Coronary artery (tissue), 2 donors: ENCODE measurements at places on chromosomes 1 and 21.

DNA sequence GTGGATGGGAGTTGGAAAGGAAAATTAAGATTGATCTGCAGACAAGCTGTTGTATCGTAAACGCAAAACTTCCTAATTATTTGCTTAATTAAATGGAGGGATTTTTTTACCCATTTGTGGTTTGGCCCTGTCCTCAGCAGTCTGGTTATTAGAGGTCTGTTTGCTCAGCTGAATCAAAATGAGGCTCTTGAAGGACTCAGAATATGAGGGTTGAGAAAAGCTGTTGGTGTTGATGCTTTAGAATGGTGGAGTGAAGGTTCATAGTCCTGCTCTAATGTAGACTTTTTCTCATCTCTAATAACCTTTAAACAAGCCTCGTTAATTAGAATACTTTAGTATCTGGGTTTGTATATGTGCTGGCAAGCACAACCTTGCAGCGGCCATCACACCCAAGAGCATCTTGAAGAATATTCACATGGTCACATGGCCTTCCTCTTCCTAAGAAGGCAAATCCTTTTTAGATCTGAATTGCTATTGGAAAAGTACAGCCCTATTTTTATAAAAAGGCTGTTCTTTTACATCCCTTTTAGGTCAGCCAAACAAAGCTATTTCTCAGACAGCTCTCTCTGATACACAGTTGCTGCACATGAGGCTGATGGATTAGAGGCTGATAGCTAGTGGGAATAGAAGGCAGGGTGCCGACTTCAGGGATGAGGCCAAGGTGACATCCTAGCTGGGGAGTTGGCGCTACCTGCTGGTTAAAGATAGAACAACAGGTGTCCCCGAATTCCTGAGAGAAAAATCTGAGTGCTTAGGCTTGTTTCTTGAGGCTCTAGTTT is 53.8 kb downstream of the MACF1 start:
- no peak for DNase-seq

GRCh38 chr1:22702296-22703085 is 8.1 kb upstream of the EPHB2 start:
- no peak for DNase-seq

DNA sequence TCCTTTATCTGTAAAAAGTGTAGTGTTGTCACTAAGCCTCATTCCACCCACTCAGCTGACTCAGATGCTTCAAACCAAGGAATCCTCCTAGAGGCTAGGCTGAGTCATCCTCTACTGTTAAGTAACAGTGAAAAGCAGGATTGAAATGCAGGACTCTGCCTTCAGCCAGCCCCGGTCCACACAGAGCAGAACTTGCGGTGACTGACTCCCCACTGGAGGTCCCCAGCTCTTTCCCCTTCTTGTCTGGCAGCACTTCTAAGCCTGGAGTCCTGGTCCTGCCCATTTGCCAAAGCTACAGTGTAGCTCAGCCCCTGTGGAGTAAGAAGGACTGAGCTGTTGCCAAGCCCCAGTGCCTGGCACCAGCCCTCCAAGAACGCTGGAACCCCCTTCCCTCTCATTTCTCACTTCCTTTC is 1.7 kb downstream of the RAB7B start:
- DNase-seq: peak; percentile 78

GRCh38 chr1:21939650-21940374 is 2.7 kb upstream of the HSPG2 start:
- DNase-seq: peak; percentile 97

- no peak for DNase-seq
Measured at GRCh38 chr1:64624218-64624713, 120.6 kb upstream of the RAVER2 start.

DNA sequence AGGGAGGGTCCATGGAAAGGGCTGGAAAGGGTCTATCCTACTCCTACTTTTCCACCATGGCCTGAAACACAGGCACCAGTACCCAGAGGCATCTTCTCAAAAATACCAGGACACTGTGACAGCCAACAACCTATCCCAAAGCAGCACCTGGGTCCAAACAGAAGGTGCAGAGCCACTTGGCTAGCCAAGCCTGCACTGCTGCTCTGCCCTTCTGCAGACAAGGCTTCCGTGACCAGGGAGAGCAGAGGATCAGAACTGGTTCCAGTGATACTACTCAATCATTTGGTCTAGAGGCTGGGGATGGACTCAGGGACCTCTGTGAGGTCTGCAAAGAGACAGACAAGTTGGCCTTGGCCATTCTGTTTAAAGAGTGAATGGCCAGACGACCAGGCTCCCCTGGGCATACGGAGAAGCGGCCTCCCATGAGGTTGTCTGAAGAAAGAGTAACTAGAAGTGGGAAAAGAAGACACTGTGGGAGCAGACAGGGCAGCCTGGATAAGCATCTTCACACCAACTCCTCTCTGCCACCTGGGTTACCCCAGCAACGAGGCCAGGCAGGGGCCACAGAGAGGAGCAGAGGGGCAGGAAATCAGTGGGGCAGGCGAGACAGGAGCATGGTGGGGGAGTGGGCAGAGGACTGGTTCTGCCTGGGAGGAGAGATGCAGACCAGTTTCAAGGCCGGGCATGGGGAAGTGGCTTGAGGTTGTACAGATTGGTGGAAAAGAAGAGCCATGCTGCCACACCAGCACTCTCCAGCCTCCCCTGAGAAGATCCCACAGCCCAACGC is 5.7 kb downstream of the KCNN3 start:
- DNase-seq: no peak

- no peak for DNase-seq
Measured at GRCh38 chr1:175367896-175368295, 175.3 kb upstream of the KIAA0040 start.

GRCh38 chr1:9807541-9807940 is 16.2 kb downstream of the CLSTN1 start:
- DNase-seq: no peak

DNA sequence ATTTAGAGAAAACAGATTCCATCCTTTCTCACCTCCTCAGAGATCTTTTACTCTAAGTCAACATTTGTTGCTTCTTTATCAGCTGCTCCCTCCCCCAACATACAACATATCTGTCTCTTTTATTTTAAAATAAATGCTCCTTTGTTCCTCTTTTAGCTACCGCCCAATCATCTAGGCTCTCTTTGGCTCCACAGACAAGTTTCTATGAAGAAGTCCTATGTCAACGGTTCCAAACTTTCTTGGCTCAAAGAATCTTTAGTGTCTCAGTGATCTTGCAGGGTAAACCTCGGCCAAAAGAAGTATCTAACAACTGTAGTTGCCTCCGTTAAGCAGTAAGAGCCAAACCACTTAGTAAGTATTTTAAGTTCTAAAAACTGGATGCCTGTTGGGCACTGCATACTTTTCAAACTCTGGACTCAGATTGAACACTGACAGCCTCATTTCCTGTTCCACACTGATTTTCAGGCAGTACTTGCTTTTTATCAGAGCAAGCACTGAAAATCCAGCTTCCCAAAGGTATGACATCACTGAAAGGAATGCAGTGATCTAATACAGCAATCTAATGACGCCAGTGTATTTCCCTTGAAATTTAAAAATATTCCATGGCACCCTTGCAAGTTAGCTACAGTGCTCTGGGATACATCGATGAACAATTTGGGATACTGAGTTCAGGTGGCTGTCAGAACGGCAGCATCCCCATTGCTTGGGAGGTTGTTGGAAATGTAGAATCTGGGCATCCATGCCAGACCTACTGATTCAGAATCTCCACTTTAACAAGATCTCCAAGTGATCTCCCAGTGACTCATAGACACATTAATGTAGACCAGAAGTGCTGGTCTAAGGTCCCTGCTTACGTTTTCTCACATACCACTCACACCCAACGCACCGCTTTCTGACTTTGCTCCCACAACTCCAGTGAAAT is 26.8 kb downstream of the EGLN1 start:
- no peak for DNase-seq

- DNase-seq: no peak
Measured at GRCh38 chr1:231827337-231828105, 200.9 kb downstream of the DISC1 start.

- DNase-seq: no peak
Measured at GRCh38 chr1:223009406-223009805, 133.6 kb downstream of the TLR5 start.

DNA sequence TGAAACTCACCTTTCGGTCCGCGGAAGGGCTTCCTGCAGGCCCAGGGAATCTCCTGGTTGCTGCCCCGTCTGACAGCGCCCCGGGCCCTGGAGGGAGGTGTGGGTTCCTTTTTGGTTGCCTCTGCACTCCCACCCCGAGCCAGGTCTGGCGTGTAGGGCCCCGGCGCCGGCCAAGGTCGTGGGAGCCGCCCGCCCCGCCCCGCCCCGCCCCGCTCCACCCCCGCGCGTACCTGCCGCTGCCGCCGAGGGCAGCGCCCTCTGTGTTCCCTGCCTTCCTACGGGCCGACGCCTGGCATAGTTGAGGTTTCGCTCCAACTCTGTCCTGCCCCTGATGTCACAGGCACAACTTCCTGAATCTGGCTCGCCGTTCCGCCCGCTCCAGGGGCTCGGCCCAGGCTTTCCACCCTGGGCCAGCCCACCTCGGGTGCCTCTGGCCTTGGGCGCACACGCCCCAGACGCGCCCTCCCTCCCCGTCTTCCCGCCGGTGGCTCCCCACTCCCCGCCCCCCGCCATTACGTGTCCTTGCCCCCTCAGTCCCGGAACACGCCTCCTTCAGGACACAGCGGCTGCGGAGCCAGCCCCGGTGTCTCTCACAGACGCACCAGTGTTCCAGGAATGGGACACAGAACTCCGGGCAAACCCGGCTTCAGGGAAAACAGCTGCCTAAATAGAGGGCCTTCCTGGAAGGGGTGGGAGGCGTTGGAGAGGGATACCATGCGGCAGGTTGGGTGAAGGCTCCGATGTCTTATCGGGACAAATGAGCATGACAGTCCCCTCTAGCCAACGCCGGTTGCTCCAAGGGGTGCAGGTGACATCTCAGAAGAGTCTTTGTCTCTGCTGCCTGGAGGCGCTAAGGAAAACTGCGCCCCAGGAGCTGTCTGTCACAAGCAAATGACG is at the start of gene KIAA0040:
Gene KIAA0040, minus strand, starts transcription at position 147 of the 897 bp plus-strand sequence. CDS start 31,763 bp downstream, outside the sequence.
- peak; percentile 89 for DNase-seq

- DNase-seq: no peak
Measured at GRCh38 chr1:188988589-188988988, 1489.1 kb downstream of the BRINP3 start.

DNA sequence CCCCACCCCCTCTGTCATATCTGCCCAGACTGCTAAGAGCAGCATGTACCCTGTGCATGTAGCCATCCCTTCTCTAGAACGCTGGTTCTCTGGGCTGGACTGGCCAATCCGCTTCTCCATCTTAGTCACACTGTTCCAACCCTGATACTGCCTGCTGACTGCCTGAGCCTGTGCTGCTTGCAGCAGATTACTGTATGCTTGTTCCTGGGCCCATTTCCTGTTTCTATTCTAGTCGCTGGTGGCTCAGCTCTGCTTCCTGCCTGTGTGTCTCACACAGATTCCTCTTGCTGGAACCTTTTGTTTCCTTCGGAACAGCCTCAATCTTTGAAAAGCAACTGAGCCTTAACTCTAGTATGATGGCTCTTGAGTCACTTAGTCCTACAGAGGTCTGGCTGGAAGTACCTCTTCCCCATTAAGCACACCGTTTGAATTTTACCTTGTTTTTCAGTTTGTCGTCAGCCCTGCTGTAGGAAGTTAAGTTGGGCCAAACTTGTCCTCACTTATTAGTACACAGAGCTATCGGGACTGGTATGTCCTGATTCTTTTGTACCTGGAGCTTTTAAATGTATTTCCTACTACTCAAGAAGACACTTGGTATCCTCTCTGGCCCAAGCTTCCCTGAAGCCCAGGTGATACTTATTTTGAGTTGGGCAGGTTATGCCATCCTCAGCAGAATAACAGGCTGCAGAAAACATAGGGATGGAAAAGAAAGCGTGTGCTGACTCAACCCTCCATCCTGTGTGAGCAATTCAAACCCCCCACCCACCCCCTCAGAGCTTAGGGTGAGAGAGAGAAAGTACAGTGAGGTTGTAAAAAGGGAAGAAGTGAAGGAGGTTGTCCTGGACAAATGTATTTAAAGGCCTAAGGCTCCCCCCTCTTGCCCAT is 43.4 kb upstream of the PIGV start:
- DNase-seq: no peak

- no peak for DNase-seq
Measured at GRCh38 chr1:211339631-211340041, 13.0 kb downstream of the TRAF5 start.
